ENCODE measurements at places on chromosomes 2 and 18. TPM values are rescaled to one million over a fixed set of nuclear protein-coding genes. Genes with fewer than 3 reads are reported as not detected.

DNA sequence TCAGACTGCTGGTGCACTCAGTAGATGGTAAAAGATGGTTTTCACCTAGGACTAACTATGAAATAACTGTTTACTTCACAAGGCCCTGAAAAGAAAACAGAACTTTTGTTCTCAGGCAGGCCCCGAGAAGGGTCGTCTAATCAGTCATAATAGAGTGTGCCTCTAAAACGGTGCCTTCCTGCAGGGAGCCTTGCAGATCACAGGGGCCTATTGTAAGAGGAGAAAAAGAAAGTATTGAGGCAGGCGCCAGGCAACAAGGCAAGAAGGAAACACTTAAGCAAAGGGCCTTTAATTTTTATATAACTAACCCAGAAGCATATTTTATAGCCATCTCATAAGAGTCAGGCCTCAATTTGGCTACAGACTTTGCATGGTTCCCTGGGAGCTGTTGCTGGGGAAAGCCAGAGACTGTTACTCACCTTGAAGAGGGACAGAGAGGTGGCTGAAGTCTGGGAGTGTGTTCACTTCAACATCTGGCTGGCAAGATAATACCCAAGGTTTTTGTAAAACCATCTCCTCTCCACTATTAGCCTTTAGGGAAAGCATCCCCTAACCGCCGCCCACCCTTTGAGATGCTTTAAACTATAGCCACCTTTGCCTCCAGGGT, 117.1 kb downstream of the PRPF40A start:
- H3K4me3 ChIP-seq, result no peak overlapping the region
- H3K27me3 ChIP-seq, result no peaks in the 10 kb centered on the region
- no peak for DNase-seq
- H3K4me1 ChIP-seq, result peaks cover 5% of the 10 kb centered on the region

DNA sequence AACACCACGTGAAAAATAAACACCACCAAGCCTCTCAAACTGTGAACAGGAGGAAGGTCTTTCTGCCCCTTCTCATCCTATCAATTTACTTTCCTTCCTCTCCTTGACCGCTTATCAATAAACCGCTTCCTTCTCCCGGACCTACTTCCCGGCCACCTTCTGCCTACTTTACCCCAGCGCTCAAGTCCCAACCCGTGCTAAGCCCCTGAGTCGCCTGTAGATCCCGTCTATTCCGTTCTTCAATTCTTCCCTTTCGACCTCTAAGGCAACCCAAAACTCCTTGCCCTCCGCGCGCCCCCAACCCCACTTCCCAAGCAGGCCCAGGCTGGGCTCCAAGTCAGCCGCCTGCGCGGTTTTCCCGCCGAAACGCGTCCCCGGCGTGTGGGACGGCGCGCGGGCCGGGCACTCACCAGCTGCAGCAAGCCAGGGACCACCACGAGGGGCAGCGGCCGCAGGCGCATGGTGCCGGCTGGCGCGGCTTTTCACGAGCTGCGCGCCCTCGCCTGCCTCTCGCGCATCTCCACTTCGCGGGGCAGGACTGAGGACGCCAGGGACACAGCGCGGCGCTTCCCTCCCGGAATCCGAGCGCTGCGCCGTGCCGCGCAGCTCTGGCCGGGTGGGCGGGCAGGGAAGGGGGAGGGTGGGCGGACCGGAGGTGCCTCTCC, at the start of gene NXPH2:
NXPH2 (minus strand) TSS at position 610 of the 665 bp plus-strand sequence; CDS start at position 461, 149 bp downstream.
- H3K4me3 ChIP-seq, result peak within 1 kb of the TSS; percentile 6
- H3K36me3 ChIP-seq, result no peaks in the 10 kb centered on the region
- no peak for DNase-seq
- peaks cover 4% of the 10 kb centered on the region for H3K4me1 ChIP-seq
- H3K27me3 ChIP-seq, result peaks cover 51% of the 10 kb centered on the region

GRCh38 chr2:55901941-55902340, 21.6 kb downstream of the EFEMP1 start:
- H3K4me3 ChIP-seq, result no peak overlapping the region
- no peak for DNase-seq
- H3K36me3 ChIP-seq, result no peaks in the 10 kb centered on the region

DNA sequence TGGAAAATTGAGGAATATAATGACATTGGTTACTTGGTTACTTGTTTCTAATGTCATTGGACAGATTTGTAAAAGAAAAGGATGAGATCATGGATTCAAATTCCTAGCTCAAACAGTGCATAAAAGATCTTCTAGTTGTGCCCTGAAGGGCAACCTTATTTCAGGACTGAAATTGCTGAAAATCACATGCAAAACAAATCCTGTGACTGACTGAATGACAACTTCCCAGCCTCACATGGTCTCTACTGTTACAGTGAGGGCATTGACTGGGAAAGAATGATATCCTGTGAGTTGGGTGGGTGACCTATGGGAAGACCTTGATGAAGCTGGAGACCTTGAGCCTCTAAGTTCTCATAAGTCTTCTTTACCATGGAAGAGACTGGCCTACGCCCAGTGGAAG, 90.4 kb upstream of the HAAO start:
- H3K4me1 ChIP-seq, result peaks cover 34% of the 10 kb centered on the region
- no peak overlapping the region for H3K4me3 ChIP-seq
- no peak for DNase-seq
- H3K36me3 ChIP-seq, result no peaks in the 10 kb centered on the region

GRCh38 chr2:135768863-135769262, 27.2 kb downstream of the UBXN4 start:
- no peak overlapping the region for H3K4me3 ChIP-seq
- H3K4me1 ChIP-seq, result peaks cover 14% of the 10 kb centered on the region
- no peak overlapping the region for H3K27ac ChIP-seq

DNA sequence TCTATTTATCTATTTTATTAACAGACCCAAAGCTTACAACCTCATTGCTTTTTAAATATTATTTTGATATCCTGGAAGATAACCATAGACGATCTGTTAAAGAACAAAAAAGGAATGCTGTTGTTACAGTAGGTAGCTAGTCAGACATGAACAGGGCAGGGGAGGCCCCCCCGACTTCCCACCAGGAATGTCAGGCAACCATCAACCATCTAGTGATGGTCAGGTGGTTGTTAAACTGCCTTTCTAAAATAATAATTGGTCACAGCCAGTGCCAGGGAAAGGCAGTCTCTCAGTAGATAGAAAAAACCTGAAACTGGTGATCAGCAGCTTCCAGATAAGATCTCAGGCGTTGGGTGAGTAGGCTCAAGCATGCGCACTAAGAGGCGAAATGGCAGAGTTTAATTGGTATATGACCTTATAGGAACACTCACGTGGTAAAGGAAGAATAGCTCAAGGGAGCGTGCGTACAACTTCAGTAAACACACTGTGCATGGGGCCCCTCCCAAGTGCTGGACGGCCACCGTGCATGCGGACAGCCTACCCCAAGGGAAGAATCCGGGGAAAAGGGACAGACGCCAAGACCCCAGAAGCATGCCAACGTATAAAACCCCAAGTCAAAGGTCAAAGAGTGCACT, 32.5 kb upstream of the CCL20 start:
- peaks cover 2% of the 10 kb centered on the region for H3K36me3 ChIP-seq
- no peak overlapping the region for H3K4me3 ChIP-seq
- peaks cover 18% of the 10 kb centered on the region for H3K4me1 ChIP-seq
- H3K27ac ChIP-seq, result no peak overlapping the region
- H3K27me3 ChIP-seq, result peaks cover 24% of the 10 kb centered on the region

DNA sequence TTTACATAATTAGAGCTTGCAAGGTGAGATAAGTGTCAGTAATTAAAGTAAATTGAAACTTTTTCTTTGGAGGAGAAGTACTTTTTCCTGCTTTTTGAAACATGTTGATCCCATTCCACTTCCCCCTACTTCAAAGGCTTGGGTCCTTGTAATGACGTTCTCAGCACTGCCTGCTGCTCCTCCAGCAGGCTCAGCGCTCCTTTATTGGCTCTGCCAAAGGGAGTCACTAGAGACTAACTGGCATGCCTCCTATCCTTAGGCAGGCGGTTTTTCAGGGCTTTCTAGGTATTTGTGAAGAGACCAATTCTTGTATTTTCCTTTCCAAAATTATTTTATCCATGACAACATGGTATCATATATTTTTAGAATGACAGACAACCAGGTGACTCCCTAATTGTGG, 43.9 kb upstream of the ACADL start:
- H3K36me3 ChIP-seq, result no peaks in the 10 kb centered on the region
- no peak for DNase-seq
- no peaks in the 10 kb centered on the region for H3K4me1 ChIP-seq
- H3K4me3 ChIP-seq, result no peak overlapping the region
- H3K27me3 ChIP-seq, result peaks cover 7% of the 10 kb centered on the region
- H3K27ac ChIP-seq, result no peak overlapping the region

- H3K27me3 ChIP-seq, result no peaks in the 10 kb centered on the region
- peaks cover 25% of the 10 kb centered on the region for H3K4me1 ChIP-seq
- no peak overlapping the region for H3K27ac ChIP-seq
Observed at GRCh38 chr2:127642706-127643438, 3.1 kb upstream of the GPR17 start.

GRCh38 chr18:23998820-23999219, 15.7 kb upstream of the TTC39C start:
- no peaks in the 10 kb centered on the region for H3K27me3 ChIP-seq
- no peaks in the 10 kb centered on the region for H3K36me3 ChIP-seq
- DNase-seq, result no peak
- H3K27ac ChIP-seq, result no peak overlapping the region
- peaks cover 36% of the 10 kb centered on the region for H3K4me1 ChIP-seq
- H3K4me3 ChIP-seq, result no peak overlapping the region

DNA sequence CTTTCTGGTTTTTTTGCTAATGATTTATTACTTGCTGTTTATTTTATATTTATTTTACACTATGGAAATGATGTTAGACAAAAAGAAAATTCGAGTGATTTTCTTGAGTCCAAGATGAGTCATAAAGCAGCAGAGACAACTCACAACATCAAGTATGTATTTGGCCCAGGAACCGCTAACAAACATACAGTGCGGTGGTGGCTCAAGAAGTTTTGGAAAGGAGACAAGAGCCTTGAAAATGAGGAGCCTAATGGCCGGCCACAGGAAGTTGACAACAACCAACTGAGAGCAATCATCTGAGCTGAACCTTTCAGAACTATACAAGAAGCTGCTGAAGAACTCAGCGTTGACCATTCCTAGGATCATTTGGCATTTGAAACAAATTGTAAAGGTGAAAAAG, 594.1 kb downstream of the SATB2 start:
- no peak overlapping the region for H3K27ac ChIP-seq
- H3K4me3 ChIP-seq, result no peak overlapping the region
- no peaks in the 10 kb centered on the region for H3K4me1 ChIP-seq
- H3K36me3 ChIP-seq, result no peaks in the 10 kb centered on the region
- DNase-seq, result no peak
- H3K27me3 ChIP-seq, result no peaks in the 10 kb centered on the region

- no peak for DNase-seq
- no peaks in the 10 kb centered on the region for H3K36me3 ChIP-seq
- H3K4me1 ChIP-seq, result no peaks in the 10 kb centered on the region
- no peak overlapping the region for H3K4me3 ChIP-seq
- H3K27ac ChIP-seq, result no peak overlapping the region
- no peaks in the 10 kb centered on the region for H3K27me3 ChIP-seq
Observed at GRCh38 chr18:6547476-6547875, 132.8 kb upstream of the L3MBTL4 start.

DNA sequence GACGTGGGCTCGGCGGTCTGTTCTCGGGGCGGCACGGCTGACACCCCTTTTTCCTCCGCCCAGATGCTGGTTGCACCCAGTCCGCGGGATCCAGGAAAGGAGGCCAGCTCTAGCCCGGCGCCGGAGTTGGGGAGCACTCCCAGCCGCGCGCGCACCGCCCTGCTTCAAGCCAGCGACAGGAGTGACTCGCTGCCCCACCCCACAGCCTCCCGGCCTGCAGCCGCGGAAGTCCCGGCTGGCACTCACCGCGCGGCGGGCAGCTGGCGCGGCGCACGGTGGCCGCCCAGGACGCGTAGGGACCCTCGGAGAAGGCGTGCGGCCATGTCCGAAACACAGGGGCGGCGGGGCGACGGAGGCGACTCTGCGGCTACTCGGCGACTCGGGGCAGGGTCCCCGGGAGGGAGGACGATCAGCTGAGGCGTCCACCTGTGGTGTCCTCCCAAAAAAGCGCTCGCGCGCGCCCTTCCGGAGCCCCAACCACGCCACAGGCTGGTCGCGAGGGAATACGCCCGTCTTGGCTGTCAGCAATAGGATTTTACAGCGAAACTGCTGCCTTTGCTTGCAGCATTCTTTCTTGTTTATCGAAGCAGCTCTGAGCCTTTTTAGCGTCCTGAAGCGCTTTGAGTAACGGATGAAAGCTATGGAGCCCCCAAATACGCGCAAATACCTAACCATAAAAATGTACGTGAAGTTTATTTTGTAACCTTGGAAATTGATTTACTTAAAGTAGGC, at the start of gene ACADL:
ACADL (minus strand) TSS at position 507 of the 732 bp plus-strand sequence; CDS start at position 323, 184 bp downstream.
- H3K4me1 ChIP-seq, result peaks cover 1% of the 10 kb centered on the region
- peaks cover 68% of the 10 kb centered on the region for H3K27me3 ChIP-seq
- H3K36me3 ChIP-seq, result no peaks in the 10 kb centered on the region
- peak; percentile 19 for DNase-seq
- H3K27ac ChIP-seq, result no peak within 1 kb of the TSS

GPR55 gene
- total RNA-seq, result 18.8 TPM

KIF5C gene
- total RNA-seq, result 15.3 TPM

AQP12B gene
- not detected for total RNA-seq

ENOSF1 gene
- 75.2 TPM for total RNA-seq

MAP3K19 gene
- total RNA-seq, result not detected
